ENCODE measurements at places on chromosomes 7 and 10.

- no peak for DNase-seq
These were observed 46.2 kb downstream of the LAMB4 start for GRCh38 chr7:108083980-108084379.

DNA sequence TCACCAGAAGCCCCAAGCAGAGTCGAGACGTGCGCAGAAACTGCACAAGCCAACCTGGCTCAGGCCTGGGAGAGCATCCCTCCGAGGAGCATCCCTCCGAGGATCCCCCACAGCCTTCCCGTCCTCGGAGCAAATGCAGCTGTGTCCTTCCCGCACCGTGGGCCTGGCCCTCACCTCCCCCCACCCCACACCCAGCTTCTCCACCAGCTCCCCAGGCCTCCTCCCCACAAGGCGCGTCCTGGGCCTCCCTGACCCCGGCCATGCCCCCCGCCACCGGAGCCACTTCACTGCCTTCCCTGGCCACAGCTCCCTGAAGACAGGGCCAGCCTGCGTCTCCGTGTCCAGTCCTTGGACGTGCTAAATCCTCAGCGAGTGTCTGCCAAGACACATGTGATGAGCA, 60.6 kb downstream of the PTPRN2 start:
- no peak for DNase-seq

DNA sequence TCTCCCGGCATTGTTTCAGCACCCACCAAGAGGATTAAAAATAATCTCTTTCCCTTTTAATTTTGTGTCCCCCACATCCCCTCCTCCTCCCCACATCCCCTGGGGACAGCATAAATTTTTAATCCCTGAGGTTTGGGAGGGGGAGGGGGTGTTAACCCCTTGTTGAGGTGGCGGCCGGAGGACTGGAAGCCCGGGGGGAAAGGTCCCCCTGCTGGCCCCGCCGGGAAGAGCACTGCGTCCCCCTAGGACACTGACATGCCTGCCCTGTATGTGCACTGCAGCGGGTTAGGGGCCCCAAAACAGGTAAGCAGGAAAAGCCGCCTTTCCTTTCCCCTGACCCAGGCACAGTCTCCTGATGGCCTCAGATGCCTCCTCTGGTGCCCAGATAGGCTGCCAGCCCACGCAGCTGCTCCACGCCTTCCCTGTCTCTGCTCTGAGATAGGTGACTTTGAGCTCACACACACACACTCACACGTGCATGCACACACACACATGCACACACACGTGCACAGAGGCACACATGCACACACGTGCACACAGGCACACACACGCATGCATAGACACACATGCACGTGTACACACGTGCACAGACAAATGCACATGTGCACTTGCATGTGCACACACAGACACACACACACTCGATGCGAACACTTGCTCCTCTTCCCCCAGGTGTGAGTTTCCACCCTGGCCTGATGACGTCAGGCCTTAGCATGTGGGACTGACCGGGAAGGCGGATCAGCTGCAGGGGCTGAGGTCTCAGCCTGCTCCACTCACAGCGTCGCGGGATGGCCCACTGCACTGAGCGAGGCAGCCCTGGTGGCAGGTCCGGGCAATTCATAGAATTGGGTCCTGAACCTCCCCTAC, 12.3 kb downstream of the CNPY1 start:
- peak; percentile 73 for DNase-seq

- no peak for DNase-seq
These were observed 313.1 kb downstream of the CALN1 start for GRCh38 chr7:72098807-72099580.

GRCh38 chr10:75466001-75466400, 34.6 kb downstream of the LRMDA start:
- DNase-seq: no peak

- DNase-seq: no peak
These were observed 6.8 kb downstream of the LDB1 start for GRCh38 chr10:102113261-102113955.

- DNase-seq: no peak
These were observed 29.2 kb downstream of the DLD start for GRCh38 chr7:107920048-107920772.

GRCh38 chr7:66790196-66790595, 49.7 kb downstream of the RABGEF1 start:
- no peak for DNase-seq

DNA sequence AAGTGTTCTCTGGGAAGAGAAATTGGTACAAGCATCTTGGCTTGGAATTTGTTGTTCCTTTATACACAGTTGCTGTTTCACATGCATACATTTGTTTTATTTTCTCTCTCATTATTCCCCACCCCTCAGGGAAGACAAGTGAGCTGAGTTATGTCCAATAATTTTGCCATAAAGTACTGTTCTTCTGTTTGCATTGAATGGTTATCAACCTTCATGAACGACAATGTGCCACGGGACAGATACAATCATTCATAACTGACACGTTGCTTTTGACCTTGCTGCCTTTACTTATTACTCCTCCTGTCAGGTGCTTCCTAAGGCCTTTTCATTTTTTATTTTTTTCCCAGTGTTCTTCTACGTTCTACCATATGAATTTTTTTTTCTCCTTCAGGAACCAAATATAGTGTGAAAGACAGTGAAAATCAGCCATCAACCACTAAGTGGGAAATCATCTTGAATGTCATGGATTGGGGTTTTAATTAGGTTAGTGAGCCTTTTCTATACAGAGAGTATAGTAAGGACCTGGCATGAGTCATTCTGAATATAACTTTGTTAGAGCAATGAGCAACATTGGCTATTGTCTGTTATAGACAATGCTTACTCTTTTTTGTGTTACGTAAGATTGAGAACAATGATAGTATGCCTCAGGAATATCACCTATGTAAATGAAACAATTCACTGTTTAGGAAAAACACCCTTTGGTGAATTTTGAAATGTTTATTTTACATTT, 383.2 kb downstream of the MALRD1 start:
- no peak for DNase-seq

GRCh38 chr10:118108194-118109026, 61.7 kb upstream of the RAB11FIP2 start:
- no peak for DNase-seq

GRCh38 chr10:35172146-35172545, 45.5 kb downstream of the CREM start:
- no peak for DNase-seq

GRCh38 chr7:66697449-66698438, 42.8 kb upstream of the RABGEF1 start:
- no peak for DNase-seq

GRCh38 chr10:131211146-131211545, 100.4 kb downstream of the TCERG1L start:
- no peak for DNase-seq

- DNase-seq: no peak
These were observed 77.8 kb downstream of the ATAD1 start for GRCh38 chr10:87740254-87740655.

DNA sequence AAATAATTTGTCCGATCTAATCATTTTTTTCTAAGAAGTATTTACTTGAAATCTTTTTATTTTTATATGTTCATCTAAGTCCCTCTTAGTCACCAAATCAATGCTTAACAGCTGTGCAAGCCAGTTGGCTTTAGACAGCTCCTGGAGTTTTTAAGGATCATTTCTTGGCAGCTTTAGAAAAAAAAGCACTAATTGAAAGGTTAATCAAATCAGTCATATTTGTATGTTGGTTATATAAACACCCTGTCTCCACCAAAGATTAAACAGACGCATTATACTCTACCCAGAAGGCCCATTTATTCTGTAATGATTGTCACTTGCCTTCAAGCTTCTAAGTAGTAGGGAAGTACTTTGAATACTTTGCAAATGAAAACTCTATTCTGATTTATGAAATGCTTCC, 60.2 kb downstream of the PAXIP1 start:
- no peak for DNase-seq

- DNase-seq: no peak
These were observed 124.8 kb downstream of the ACTR3B start for GRCh38 chr7:152884321-152884720.

DNA sequence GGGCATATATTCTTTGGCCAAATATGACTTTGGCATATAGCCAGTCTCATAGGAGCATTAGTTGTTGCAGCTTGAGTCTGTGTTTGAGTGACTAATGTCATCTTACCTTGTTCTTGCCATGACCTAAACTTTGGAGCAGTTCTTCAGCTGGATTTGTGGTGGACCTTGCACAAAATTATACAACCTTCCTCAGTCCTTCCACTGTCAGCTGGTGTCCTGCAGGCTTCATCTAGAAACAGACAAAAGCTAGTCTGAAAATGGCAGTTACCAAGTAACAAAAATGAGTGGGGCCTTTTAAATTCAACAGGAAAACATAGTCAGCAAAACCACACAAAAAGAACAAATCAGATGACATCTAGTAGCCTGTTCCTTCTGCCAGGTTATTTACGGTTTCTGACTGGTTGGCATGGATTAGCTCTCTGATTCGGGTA, 59.5 kb upstream of the HECTD2 start:
- DNase-seq: no peak

DNA sequence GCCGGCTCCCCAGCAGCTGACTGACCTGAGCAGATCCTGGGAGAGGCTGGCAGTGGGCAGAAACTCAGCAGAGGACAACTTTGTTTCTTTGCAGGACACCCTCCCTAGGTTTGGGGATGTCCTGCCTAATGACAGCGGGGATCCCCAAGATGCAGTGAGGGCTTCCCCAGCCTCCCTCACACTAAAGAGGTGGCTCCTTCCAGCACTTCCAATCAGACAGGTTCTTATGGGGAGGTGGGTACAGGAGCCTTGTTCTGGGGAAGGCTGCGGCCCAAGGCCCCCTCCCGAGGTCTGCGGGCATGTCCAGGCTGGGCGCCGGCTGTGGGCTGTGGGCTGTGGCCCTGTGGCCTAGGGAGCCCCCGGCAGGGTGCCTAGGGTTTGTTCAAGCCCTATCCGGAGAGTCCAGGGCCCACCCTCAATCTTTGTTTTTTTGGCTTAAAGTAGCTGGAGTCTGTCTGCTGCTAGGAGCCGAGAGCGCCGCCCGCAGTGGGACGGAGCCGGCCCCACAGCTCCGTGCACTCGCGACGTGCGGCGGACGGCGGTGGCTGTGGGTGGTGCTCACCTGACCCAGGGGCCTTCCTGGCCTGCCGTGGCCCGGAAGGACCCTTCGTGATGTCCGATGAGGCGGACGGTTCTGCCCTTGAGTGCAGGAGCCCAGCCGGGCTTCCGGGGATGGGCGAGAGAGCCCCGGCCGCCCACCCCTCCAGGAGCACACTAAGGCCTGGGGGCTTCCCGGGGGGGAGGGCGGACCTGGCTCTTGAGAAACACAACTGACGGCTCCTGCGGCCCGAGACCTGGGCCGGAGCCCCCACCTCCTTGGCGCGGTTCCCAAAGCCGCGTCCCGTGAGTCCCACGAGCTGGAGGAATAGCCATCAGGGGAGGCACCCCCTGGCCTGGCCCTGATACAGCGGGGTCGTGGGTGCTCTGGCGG, 57.2 kb downstream of the PDGFA start:
- DNase-seq: no peak

GRCh38 chr10:96789571-96790108, 42.5 kb upstream of the LCOR start:
- no peak for DNase-seq

- no peak for DNase-seq
These were observed 57.1 kb downstream of the CYCS start for GRCh38 chr7:25067726-25068501.

GRCh38 chr10:95832216-95833041, 75.3 kb upstream of the CC2D2B start:
- DNase-seq: no peak

DNA sequence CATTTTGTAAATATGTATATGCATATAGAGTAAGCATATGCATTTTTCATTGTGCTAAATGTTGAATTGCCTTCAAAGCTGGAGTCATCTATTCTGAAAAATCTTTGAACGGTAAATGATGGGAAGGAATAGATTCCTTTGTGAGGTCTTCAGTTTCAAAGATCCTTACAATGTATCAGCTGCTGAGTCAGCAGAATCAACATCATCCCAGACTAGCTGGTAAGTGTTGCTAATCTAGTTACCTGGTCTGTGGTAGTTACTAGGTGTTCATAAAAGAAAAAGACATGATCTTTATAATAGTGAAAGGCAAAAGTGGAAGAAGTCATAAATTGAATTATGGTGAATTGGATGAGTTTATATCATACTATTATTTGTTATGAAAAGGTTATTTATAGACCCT, 10.6 kb upstream of the STAM start:
- no peak for DNase-seq

GRCh38 chr10:94997741-94998174, 59.3 kb downstream of the CYP2C9 start:
- DNase-seq: no peak

GRCh38 chr10:11882646-11883375, 59.7 kb downstream of the PROSER2 start:
- DNase-seq: no peak

- no peak for DNase-seq
These were observed 115.4 kb downstream of the TEX36 start for GRCh38 chr10:125567529-125567928.

DNA sequence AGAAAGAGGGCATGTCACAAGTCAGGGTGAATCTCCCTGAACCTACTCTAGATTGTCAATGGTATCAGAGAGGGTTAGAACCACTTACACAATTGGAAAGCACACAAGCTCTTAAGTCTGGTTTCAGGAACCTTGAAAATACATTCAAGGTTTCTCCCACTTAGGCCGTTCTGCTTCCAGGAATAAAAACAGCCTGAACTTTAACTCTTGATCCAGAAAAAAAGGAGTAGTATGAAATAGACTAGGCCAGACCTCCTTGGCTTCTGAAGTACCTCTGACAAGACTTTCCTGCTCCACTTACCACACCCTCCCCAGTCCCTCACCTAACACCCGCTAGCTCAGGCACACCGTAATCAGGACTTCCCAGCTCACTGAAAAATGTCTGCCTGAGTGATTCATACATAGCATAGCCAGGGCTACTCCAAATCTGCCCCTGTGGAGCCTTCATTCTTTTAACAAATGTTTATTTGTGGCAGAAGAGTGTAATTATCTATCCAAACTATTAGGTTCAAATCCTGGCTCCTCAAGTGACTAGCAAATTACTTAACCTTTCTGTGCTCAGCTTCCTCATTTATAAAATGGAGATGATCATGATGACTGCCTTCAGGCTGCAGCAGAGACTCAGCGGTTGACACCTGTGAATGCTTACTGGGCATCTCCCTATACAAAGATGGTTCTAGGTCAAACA, 30.3 kb upstream of the IL6 start:
- no peak for DNase-seq

GRCh38 chr10:91316486-91316885, 93.7 kb upstream of the HECTD2 start:
- no peak for DNase-seq

- no peak for DNase-seq
These were observed 288.9 kb downstream of the ADARB2 start for GRCh38 chr10:1448252-1448930.

GRCh38 chr10:119001717-119002500, 27.6 kb upstream of the NANOS1 start:
- no peak for DNase-seq

- DNase-seq: no peak
These were observed 104.6 kb upstream of the CACNA2D1 start for GRCh38 chr7:82548141-82548688.

- DNase-seq: no peak
These were observed 66.2 kb upstream of the C10orf90 start for GRCh38 chr10:126736727-126737126.

DNA sequence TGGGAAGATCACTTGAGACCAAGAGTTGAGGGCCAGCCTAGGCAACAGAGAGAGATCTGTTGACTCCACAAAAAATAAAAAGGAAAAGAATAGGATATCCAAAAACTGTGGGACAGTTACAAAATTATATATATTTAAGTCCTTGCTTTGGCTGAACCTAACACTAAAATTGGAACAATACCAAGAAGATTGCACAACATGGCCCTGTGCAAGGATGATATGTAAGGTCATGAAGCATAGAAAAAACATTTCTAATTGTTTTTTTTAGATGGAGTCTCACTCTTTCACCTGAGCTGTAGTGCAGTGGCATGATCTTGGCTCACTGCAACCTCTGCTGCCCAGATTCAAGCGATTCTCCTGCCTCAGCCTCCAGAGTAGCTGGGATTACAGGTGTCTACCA, 139.0 kb downstream of the TPST1 start:
- DNase-seq: no peak
